ENCODE measurements at places on chromosomes 6 and 20.

DNA sequence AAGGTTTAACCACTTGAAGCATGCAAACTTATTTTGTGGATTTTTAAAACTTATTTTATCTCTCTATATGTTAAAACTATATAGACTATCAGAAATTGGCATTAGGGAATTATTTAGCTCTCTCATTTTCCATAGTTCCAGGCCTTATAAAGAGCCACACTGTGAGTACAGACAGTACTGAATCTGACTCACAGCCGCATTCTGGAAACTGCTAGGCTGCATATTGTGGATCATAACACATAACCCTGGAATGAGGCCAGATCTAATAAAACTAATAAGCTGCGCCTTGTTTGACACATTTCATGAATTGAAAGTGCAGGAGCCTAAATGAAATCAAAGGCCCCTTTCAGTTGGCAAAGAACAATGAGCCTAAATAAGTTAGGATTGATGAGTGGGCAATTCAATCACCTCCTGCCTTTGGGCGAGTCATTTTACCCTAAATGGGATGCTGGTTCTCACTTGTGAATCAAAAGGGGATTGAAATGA lies 308.4 kb downstream of the PACRG start:
- no peak for DNase-seq

DNA sequence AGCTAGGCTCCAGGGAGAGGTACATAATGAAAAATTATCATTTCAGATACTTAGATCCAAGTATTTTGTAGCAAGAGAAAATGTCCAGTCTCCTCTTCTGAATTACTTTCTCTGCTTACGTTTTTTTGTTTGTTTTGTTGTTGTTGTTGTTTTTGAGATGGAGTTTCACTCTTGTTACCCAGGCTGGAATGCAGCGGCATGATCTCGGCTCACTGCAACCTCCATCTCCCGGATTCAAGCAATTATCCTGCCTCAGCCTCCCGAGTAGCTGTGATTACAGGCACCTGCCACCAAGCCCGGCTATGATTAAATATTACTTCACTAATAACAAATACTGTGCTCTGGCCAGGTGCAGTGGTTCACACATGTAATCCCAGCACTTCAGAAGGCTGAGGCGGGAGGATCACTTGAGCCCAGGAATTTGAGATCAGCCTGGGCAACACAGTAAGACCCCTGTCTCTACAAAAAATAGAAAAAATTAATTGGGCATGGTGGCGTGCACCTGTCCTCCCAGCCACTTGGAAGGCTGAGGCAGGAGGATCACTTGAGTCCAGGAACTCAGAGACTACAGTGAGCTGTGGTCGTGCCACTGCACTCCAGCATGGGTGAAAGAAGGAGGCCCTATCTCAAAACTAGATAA lies 155.0 kb upstream of the JARID2 start:
- no peak for DNase-seq

- DNase-seq: no peak
These were observed 141.7 kb downstream of the NKAIN2 start for GRCh38 chr6:123945386-123945785.

GRCh38 chr20:5927749-5928462 lies 22.4 kb downstream of the TRMT6 start:
- DNase-seq: no peak

DNA sequence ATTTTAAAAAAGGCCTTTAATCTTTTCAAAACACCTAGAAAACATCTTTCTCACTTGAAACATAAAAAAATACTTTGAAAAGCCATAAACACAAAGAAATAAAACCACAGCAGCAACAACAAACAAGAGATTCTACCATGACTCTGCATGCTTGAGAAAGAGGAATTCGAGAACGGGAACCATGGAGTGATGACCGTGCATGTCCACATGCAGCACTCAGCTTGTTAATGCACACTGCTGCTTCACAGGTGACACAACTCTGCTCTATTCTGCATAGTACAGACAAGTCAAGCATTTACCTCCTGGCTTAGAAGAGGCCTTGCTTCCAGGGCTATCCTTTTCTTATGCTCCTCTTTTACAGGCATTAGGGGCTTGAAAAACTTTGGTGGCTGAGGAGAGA lies 64.9 kb upstream of the NUP153 start:
- no peak for DNase-seq

DNA sequence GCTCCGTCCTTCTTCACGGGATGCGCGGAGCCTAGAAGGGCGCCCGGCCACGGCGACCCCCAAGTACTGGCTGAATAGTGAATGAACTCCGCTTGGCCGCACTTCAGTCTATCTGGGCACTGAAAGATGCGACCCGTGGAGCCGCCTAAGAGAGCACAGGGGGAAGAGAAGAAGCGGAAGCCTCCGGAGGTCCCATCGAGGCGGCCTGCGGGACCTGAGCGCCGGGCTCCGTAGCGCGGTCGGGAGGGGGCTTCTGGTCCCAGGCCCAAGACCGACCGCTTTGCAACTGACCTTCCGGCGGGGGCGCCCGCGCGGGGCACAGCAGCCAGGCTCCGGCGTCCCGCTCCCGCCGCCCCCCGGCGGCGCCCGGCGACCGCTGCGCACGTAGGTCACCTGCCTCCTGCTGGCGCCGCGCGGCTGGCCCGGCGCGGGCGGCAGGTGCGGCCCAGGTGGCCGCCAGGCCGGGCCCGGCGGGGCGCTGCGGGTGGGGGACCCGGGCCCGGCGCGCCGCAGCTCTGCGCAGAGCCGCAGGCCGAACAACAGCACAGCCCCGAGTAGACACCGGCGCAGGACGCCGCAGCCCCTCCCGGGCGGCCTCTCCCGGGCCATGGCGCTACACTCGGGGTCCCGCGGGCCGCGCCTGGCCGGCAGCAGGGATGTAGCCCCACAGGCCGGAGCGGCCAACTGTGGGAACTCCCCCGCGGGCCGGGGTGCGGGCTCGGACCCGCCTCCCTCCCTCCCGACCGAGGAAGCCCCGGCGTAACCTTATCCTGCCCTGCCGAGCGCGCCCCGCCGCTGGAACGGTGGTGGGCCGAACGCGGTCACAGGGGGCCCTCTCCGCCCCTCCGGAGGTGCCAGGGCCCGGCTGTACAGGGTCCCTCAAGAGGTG lies at the start of gene METTL24:
METTL24 (minus strand) TSS at position 686 of the 889 bp plus-strand sequence; CDS start at position 609, 77 bp downstream.
- no peak for DNase-seq

GRCh38 chr20:55936209-55936595 lies 69.1 kb downstream of the CBLN4 start:
- DNase-seq: no peak

- DNase-seq: no peak
These were observed 49.6 kb downstream of the CDK5RAP1 start for GRCh38 chr20:33351696-33352095.

GRCh38 chr6:35711731-35712130 lies 23.0 kb upstream of the FKBP5 start:
- DNase-seq: no peak

GRCh38 chr20:12970372-12970821 lies 38.4 kb upstream of the SPTLC3 start:
- DNase-seq: no peak

GRCh38 chr6:39114388-39114703 lies 640 bp downstream of the SAYSD1 start:
- DNase-seq: peak; percentile 2

DNA sequence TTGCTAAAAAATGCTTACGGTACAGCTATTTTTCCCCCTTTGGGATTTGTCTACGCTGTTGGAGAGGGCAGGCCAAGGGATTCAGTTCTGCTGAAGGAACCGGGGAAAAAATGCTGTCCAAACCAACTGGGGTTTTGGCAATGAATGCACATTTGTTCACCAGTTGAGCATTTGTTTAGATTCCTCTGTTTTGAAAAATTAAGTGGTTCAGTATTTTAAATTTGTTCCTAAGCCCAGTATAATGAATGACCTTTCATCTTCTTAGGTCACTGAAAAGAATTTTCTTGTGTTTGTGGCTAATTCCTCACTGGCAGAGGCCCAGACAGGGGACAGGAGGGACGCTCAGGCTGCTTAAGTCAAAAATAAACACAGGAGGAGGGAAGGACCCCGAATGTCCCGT lies 10.8 kb upstream of the EYA2 start:
- no peak for DNase-seq

- DNase-seq: no peak
These were observed 2.0 kb upstream of the RAET1G start for GRCh38 chr6:149924933-149925252.

DNA sequence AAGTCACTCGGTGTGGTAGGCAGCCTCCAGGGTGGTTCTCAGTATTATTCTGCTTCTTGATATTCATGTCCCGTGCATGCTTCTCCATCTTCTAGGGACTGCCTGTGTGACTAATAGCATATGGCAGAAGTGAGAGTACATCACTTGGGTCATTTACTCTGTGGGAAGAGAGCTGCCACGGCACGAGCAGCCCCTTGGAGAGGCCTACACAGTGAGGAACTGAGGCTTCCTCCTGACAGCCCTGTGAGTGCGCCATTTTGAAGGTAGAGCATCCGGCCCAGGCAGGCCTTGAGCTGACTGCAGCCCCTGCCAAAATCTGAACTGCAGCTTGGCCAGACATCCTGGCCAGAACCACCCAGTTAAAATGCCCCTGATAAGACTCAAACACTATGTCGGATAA lies 17.3 kb upstream of the MCUR1 start:
- no peak for DNase-seq
